ENCODE measurements at places on chromosomes 11 and 22.
A peak's percentile ranks its signal among the peaks of the same experiment; 100 is the strongest.

GRCh38 chr11:16874275-16874975 lies 136.0 kb downstream of the C11orf58 start:
- no peak for DNase-seq

- DNase-seq, result peak; percentile 82
These were observed 22.8 kb downstream of the MYH9 start for GRCh38 chr22:36365020-36365411.

DNA sequence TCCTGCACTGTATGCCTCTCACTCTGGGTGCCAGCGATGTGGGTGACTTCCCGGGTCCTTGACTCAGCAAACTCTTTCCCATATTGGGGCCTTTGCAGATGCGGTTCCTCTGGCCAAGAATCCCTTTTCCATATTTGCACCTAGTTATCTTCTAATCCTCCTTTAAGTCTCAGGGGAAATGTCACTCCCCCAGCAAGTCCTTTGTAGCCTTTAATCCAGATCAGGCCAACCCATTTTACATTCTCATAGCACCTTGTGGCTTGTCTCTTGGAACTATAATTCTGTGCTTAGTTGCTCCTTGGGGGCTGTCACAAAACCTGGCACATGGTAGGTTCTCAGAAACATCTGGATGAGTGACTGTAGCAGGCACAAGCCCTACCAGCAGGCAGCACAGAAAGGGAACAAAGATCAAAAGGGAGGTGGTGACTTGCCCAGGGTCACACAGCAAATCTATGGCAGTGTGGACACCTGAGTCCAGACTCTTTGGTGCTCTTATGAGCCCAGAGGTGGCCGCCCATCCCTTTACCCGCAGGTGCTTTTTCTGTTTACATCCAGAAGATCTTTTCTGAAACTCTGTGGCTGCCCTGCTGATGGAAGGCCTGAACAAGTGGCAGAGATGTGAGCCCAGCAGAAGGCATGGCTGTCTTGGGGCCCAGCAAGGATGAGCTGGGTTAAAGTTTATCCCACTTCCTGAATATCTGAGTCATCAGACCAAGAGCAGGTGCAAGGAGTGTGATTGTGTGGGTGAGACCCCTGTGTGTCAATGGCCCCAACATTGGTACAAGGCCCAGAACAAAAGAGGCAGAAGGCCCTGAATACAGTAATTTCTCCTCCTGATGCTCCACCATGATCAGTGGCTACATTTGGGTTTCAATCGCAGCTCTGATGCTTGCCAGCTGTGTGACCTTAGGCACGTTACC lies 78.6 kb upstream of the GRK3 start:
- DNase-seq, result no peak

DNA sequence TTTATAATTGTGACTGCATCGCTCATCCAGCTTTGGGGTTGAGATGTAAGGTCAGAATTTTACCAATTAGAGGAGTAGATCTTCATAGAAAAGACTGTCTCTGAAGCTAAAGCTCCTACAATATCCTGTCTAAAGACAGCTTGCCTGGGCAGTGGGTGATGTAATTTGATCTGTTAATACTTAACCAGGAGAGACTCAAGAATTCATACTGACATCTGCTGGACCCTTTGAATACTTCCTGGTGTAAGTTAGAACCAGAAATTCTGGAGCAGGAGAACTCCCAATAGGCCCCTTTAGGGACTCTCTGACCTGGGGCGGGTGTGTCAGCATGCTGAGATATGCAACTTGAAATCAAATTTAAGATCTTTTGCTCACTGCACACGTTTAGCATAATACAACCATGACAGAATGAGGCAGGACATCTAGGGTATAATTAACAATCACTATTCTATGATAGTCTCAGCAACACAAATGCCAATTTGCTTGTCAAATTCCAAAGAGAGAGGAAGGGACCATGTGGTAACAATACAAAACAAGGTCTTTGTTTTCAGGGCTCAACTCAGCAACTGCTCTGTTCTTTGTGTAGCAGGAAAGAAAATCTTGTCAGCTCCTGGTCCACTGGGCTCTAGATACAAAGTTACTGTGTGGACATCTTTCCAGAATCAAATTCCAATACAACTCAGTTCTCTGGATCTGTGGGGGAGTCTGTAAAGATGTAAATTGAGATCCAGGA lies 143.9 kb downstream of the INSC start:
- DNase-seq, result no peak

All from stimulated activated CD4-positive, alpha-beta T cell treated with anti-CD3 and anti-CD28 coated beads, Interleukin-1b, Interleukin-23, amount 100 ng/mL, for 24 hours (primary cell).